ENCODE measurements at places on chromosomes 2 and 18.

- DNase-seq: no peak
Measured at GRCh38 chr2:39821871-39822270, 42.8 kb upstream of the THUMPD2 start.

DNA sequence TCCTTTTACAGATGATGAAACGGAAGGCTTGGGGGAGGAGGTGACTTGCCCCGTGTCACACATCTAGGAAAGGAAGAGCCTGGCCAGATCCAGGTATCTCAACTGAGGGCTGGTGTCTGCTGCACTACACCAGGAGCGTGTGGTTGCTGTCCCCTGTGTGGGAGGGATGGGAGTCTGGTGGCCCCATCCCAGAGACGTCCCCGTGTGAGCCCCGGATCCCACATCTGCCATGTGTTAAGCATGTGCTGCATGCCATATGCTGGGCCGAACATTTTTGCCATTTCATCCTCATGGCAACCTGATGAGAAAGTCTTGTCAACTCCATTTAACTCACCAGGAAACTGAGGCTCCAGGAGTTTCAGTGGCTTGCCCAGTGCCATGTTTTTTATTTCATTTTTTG lies 4.2 kb downstream of the GAREM2 start:
- no peak for DNase-seq

DNA sequence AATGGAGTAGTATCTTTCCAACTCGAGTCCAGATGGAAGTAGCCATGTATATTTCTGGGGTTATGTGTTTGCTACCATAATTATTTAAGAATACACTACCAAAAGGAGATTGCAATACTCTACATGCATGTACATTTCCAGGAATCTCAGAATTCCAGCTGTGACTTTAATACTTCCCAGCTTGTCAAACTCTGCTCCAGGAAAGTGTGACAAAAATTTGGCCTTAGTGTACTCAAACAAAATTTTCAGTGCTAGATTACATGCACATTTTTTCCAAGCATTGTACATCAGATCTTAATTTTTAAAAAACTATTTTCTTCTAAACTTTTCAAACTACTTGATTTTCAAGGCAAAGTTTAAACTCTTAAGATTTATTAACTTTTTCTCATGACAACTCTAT lies 1791.6 kb downstream of the SUCLG1 start:
- DNase-seq: no peak

DNA sequence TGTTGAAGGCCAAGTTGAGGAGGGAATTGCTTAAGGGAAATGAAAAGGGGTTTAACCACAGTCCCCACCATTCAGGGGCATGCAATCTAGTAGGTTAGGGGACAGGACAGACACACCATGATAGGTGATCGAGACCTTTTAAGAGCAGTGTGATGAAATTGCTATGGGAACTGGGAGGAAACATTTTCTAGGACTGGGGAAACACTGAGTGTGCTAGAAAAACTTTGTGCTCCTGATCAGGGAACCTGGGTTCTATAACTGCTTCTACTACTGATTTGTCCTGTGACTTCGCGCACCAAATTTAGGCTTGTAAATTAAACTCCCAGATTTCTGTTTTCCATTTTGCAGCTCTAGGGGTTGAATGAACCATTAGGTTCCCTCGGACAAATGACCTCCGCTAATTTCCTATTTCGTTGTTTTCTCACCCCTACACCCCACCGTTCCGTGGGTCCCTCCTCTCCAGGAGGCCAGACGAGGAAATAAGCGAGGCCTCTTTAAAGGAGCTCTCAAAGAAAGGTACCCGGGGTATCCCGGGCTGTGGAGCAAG lies 371 bp upstream of the LCLAT1 start:
- DNase-seq: no peak

DNA sequence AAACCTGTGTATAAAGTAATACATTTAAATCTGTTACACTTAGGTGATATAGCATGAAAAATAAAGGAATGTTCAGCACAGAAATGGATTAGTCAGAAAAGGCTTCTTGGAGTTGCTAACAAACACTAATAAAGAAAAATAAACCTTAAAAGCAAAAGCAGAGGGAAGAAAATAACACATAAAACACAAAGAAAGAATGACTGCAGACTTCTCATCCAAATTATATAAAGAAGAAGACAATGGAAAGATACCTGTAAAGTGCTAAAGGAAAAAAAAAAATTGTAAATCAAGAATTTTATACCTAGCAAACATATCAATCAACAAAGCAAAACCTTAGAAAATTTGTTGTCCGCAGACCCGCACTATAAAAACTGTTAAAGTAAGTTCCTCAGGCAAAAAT lies 63.6 kb downstream of the EXOC6B start:
- DNase-seq: no peak

DNA sequence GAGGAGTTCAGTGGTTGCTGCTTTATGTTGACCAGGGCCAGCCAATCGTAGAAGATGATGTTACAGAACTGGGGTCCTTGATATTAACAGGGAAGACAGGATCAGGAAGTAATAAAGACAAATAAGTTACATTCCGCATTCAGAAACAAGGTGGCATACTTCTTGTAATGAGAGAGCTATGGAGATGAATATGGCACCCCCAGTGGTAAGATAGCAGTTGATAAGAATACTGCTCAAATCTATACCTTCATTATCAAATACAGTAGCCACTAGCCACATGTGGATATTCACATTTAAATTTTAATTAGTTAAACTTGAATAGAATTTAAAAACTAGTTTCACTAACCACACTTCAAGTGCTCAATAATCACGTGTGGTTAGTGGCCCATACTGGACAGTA lies 290.4 kb upstream of the RBMS1 start:
- DNase-seq: no peak

GRCh38 chr2:58155160-58155778 lies 85.9 kb downstream of the FANCL start:
- DNase-seq: no peak

GRCh38 chr2:98583276-98583675 lies 25.0 kb downstream of the COA5 start:
- DNase-seq: no peak

GRCh38 chr2:160876029-160876428 lies 284.2 kb upstream of the TANK start:
- DNase-seq: no peak

DNA sequence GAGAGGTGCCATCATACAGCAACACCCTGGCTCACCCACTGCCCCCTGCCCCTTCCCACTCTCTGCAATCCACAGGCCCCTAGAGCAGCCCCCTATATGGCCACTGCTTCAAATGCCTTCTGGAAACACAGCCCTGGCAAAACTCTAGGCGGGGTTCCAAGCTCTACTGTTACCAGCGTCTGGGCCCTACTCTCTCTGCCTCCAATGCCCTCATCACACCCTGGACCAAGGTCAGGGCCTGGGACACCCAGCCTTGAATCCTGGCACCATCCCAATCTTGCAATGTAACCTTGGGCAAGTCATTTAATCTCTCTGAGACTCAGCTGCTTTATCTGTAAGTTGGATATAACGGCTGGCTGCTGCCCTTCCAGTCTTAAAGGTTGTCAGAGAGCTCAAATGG lies 39.2 kb upstream of the LOXHD1 start:
- DNase-seq: no peak

GRCh38 chr18:24538414-24539264 lies 78.2 kb downstream of the HRH4 start:
- no peak for DNase-seq

DNA sequence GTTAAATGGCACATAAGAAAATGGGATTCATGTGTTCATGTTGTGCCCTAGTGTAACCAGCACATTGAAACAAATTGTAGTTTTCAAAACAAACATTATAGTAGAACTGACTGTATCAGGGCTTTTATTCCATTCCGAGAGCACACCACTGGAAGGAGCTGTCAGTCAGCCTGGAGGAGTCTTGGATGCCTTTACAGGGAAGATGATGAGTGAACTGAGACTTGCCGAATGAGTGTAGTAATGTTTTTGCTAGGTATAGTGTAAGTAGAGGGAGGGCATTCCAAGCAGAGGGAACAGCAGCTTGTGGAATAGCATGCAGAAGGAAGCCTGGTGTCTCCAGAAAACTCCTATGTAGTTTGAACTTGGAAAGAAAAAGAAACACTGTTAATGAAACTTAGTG lies 183.5 kb downstream of the MCFD2 start:
- DNase-seq: no peak

DNA sequence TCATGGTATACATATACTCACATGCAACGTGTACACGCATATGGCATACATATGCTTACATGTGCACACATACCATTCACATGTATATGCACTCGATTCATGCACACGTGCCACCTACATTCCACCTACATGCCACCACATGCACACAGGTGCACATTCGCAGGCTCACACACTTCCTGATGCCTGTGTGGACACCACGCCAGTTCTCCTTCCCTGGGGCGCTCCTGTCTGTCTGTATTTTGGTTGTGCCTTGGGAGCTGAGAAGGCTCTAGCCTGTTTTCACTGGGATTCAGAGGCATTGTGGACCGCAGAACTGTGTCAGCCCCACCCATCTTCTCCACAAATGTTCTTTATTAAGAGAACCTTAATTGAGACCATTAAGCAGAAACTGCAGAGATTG lies 96.6 kb upstream of the CTDP1 start:
- DNase-seq: no peak

- no peak for DNase-seq
Measured at GRCh38 chr18:48064978-48065600, 134.6 kb upstream of the SMAD2 start.

DNA sequence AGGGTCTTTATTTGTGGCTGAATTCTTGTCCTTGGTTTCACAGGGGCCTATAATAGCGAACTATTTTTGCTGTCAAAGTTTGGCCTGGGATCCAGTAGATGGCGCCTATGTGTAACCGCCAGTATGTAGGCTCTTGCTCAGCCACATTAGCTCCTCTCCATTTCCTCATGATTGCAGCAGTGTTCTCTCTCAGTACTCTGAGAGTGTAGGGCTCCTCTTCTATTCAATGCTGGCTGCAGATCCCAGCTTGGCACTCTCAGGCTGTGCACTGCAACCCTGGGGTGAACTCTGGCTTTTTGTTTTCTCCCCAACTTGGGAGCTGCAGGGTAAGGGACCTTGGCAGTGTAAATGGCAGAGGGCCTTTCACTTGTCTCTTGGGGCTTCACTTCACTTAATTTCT lies 344.6 kb upstream of the CHAC2 start:
- DNase-seq: peak; percentile 21

DNA sequence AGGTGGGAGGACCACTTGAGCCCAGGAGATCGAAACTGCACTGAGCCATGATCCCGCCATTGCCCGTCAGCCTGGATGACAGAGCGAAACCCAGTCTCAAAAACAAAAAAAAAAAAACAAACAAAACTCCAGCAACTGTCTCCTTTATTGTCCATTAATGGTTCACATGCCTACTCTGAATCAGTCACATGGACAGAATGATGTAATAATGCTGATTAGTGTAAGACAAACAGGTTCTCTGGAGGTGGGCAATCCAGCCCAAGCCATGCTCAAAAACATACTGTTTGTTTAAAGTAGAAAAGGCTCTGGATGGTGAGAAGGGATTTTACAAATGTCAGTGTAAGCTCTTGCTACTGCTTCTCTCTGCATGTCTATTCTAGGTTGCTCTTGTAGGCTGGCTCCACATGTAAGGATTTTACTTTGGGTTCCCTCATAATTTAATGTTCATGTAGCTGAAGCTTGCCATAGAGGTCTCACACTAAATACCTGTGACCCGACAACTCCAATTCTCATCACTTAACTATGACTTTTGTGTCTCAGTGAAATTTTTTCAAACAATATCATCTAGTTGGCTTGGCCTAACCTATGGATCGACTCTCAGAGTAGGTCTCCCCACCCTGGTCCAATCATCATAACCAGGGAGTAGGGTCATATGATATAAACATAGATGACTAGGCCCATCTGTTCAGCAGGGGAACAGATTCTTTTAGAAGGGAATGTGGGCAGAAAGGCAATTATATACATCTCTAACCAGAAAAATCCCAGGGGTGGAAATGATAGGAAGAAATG lies 83.9 kb upstream of the SLC39A10 start:
- no peak for DNase-seq

- DNase-seq: no peak
Measured at GRCh38 chr18:13422541-13423147, 204.1 kb downstream of the LDLRAD4 start.

DNA sequence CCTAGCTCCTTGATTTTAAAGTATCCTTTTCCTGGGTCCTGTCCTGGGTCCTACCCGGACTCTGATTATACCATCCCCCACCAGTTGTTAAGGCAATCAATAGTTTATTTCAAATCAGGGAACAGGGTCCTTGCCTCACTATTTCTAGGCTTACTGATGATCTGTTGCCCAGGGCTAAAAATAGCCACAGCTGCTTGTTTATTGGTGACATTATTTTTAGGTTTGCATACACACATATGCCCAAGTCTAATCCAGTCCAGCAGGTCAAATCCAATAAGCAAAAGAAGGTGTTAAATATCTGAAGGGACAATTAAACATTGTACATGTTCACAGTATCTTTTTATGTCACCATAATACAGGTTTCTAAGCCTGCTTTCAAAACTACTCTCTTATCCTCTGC lies 66.0 kb downstream of the RAB10 start:
- DNase-seq: no peak

- no peak for DNase-seq
Measured at GRCh38 chr2:10765914-10766313, 44.5 kb downstream of the ATP6V1C2 start.

DNA sequence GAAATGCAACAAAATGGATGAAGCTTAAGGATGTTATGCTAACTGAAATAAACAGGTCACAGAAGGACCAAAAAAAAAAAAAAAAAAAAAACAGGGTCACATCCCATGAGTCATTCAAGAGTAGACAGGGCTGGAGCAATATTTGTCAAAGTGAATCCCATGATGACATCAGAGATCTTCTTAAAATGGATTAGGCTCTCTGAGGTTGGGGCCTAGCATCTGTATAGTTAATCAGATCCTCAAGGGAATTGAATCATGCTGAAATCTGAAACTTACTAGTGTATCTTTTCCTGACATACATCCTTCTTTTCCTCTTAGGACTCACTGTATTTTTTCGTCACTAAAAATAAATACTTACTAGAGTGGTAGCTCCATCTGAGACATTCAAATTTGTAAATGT lies 380.6 kb upstream of the NXPH2 start:
- no peak for DNase-seq

DNA sequence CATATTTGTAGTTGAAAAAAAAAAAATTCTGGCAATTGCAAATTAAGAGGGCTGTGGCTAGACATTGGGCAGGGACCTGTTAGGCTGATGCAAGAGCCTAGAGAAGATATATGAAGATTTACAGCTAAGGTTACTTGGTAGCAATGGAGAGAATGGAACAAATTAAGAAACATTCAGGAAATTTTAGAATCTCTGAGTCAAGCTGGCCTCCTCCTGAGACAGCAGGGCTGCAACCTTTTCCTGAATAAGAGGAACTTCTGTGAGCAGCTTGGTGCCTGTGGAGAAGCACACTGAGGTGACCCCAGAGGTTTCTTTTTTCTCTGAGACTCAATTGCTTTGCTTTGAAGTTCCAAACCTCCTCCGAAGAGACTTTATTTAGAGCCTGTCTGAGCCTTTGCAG lies 118.6 kb upstream of the LRATD1 start:
- no peak for DNase-seq

- DNase-seq: no peak
Measured at GRCh38 chr2:65357095-65357958, 75.1 kb downstream of the SPRED2 start.

DNA sequence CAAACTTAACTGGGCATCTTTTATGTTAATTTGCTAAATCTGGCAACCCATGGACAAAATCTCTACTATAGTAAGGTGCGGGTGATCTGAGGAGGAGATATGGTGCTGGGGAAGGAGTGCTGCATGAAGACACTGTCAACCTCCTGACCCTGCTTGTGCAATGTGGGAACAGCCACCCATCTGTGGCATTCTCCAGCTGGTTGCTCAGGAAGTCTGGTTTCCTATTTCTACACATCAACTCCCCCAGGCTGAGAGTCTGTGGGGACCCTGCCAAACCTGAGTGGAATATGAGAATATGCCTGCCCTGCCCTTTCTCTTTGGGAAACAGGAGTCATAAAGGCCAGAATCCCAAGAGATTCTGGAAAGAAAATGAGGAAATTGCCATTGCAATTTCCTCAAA lies 60.1 kb upstream of the PAX3 start:
- no peak for DNase-seq
